Activated CD4-positive, CD25-positive, alpha-beta regulatory T cell treated with anti-CD3 and anti-CD28 coated beads, Interleukin-2, amount 50 U/mL, for 16 hours (primary cell): ENCODE measurements at places on chromosomes 1 and 21.

DNA sequence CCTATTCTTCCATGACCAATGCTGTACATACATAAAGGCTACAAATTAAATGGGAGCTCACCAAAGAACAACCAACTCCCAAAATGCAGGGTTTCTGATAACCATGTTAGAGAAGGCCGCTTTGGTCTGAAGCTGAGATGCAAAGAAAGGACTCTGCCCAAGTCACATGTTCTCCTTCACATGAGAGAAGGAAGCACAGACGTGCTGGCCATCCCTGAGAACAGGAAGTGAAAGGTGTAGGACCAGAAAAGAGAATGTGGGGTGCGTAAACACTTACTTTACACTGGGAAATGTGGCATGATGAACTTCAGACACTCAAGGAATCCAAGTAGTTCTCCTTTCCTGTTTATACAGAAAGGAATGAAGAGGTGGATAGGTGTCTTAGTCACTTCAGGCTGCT, 31.7 kb upstream of the TADA1 start:
- DNase-seq, result no peak

- DNase-seq, result no peak
Measured at GRCh38 chr1:213393860-213394259, 342.8 kb downstream of the RPS6KC1 start.

- DNase-seq, result no peak
Measured at GRCh38 chr1:19079541-19080472, 123.3 kb upstream of the IFFO2 start.

DNA sequence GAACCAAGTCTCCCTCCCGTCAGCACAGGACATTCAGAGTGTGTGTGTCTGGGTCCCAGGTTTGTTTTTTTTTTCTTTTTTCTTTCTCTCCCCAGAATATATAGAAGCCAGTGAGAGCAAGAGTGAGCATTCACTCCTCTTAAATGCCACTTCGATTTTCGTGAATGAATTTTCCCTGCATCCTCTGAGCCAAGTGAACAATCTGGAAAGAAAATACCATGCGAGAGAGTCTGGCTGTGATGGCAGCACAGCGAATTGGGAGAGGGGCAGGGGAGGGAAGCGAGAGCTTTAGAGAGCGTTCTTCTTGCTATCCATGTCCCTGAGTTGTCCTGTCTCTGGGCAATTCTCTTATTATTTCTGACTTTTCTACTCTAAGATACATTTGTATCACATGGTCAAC, 76.0 kb upstream of the RAB3GAP2 start:
- DNase-seq, result no peak

DNA sequence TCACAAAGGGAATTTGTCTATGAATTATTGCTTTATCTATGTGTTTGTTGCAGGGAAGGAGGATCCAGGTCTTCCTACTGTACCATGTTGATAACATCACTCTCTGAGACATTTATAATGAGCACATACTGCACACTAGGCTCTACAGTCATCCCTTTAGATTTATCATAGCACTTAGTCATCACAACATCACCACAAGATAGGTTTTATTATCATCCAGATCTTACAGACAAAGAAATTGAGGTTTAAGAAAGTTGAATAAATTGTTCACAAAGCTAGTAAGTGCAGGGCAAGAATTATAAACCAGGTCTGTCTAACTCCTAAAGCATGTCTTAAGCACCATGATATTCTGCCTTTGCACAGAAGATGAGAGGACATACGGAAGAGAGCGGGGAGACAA, 121.1 kb upstream of the ST6GALNAC5 start:
- DNase-seq, result no peak

DNA sequence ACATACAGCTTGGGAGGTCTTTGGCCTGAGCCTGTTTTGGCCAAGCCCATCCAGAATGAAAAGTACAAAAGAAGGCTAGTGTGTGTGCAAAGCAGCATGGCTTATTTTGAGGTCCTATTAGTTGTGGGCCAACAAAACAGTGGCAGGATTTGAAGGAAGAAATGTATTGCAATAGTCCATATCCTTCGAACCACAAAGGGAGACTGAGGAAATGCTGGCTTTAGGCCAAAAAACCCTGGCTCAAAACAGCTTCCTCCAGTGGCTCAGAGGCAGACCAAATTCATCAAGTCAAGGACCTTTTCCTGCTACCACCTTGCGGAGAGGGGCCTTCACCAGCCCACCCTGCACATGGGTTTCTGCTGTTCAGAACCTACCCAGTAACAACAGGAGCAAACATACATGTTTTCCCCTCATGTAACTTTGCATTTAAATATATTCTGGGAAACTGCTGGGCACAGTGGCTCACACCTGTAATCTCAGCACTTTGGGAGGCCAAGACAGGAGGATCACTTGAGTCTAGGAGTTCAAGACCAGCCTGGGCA, 43.3 kb downstream of the VPS26C start:
- DNase-seq, result no peak

- DNase-seq, result no peak
Measured at GRCh38 chr1:224767676-224768075, 151.6 kb downstream of the CNIH3 start.

DNA sequence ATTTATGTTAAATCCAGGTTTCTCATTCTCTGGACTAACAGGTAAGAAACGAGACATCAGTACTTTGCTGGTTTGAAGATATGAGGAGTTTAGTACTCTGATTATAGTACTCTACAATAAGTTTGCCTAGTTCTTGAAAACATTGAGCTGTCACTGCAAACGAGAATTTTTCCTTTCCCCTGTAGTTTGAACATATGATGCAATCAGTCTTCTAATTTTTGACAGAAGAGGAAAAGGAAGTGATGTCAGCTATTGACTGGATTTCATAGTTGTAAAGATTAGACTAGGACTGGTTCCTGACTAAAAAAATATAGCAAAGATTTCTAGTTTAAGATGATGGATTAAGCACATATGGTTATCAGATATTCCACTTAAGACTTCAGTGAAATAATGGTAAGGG, 461.9 kb downstream of the LRRIQ3 start:
- DNase-seq, result no peak

DNA sequence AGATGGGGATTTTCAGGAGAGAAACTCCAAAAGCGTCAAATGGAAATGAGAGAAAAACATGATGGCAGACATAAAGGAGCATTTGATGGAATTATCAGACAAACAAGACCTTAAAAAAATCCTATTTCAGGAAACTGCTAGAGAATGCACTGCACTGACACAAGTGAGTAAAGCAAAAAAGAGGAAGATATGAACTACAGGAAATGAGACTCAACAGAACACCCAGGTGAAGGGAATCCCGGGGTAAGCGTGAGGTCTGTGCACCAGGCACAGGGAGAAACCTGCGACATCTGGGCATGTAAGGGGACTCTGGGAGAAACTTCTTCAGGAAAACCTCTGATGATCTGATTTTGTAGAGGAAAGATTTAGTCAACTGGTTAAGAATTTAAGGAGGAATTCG, 2.8 kb downstream of the TARBP1 start:
- no peak for DNase-seq

GRCh38 chr1:31981972-31982371, 31.7 kb upstream of the KHDRBS1 start:
- no peak for DNase-seq

DNA sequence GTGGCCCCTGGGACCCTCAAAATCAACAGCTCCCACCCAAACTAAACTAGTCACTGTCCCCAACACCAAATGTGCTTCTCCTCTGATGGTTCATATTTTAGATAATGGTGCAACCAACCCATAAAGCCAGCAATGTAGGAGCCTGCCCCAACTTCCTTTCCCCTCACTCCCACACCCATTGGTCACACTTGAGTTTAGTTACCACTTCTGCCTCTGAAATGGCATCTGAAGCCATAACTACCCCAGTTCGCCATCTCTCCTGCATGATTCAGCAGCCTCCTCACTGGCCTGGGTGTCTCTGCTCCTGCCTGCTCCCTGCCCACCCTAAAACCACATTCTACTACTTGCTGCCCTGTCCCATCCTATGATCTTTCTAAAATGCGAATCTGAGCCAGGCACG, 3.4 kb upstream of the CDCP2 start:
- DNase-seq, result no peak

DNA sequence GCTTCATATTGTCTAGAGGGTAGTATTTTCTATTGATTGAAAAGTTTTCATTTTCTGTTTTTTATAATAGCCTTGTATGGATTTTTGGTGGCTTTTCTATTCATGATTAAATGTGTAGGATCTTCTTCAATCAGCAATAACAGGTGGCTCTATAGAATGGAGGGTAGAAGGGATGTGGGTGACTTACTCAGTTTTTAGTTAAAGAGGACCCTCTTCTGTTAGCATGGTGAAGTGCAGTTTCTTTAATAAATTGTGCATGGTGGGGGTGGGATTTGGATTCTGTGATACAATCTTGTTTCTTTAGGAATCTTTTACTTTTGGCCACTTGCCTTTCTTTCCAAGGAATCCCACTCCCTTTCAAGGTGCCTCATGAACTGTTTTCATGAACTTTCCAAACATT, 64.7 kb downstream of the SLC35A3 start:
- no peak for DNase-seq

DNA sequence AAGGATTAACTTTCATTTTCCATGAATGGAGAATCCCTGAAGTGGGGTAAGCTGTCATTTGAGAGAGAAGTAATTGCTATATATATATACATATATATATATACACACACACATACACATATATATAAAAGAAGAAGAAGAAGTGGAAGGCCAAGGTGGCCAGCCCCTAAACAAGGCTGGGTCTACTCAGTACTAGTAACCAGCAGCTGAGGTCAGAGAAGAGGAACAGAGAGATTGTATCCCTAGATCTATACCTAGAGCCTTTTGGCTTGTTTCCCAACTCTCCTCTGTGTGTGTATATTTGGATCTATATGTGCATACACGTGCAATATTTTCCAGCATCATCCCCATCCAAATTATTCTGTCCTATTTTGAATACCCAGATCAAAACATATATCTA, 5.2 kb downstream of the TNFSF4 start:
- DNase-seq, result no peak

DNA sequence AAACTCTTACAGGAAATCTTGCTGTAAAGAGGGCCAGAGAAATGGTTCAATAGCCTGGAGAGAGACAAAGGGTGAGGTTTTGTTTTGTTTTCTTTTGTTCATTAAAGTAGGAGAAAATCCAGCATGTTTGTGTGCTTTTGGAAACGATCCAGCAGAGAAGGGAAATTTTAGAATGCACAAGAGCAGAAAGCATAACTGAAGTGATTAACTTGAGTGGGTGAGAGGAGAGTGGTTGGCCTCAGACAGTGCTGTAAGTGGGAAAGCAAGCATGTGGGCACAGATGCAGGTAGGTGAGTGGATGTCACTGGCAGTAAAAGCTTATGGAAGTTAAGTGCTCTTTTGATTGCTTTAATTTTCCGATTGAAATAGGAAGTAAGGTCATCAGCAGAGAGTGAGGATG, 50.2 kb downstream of the EEIG2 start:
- DNase-seq, result no peak

GRCh38 chr1:169514566-169515270, 29.0 kb upstream of the SLC19A2 start:
- DNase-seq, result no peak

- no peak for DNase-seq
Measured at GRCh38 chr1:90387805-90388204, 329.3 kb downstream of the BARHL2 start.

GRCh38 chr1:67580691-67581403, 104.2 kb upstream of the GADD45A start:
- DNase-seq, result no peak

- DNase-seq, result no peak
Measured at GRCh38 chr1:231643071-231643934, 16.7 kb downstream of the DISC1 start.

DNA sequence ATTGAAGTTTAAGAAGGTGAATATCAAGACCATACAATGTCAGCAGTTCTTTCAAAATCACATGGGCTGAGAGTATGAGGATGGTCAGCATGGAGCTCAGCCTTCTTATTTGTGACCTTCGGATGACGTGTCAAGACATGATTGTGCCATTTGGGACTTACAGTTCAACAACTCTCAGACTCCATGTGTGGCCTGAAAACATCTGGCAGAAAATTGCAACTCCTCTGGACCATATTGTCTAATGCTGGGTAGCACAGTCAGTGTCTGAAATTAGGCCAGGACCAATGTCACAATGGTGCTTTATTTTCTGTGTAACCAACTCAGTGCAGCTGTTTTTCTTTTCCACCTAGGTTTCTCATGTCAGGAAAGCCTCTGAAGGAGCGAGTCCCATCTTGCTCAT, 483.5 kb upstream of the PKN2 start:
- DNase-seq, result no peak

DNA sequence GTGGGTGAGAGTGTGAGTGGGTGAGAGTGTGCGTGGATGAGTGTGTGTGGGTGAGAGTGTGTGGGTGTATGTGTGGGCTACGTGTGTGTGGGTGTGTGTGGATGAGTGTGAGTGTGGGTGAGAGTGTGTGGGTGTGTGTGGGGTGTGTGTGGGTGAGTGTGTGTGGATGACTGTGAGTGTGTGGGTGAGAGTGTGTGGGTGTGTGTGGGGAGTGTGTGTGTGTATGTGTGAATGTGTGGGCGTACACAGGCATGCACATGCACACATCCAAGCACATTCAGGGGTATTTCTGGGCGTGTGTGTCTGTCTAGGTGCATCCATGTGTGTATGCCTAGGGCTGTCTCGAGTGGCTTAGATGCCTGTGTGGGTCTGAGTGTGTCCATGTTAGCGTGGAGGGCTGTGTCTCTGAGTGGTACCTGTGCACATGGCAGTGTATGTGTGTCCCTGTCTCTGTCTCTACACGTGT, 14.0 kb downstream of the SDC3 start:
- DNase-seq, result no peak

- DNase-seq, result no peak
Measured at GRCh38 chr21:39084073-39084472, 99.2 kb downstream of the PSMG1 start.

DNA sequence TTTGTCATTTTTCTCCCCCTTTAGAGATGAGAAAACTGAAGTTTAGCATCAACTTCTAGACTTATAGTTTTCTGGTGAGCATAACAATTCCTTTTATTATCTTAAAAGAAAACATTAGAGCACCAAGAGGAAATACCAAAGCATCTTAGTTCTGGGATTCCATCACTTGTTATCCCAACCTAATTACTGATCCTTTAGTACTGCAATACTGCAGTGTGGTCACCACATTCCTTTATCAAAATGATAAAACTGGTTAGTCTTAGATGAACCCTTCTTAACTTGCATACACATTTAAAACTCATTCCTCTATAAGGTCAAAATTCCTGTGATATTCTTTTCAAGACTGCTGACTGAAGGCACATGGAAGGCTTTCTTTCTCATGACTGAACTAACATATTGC, 23.1 kb downstream of the SOD1 start:
- DNase-seq, result no peak

GRCh38 chr21:44517175-44517899, 22.7 kb downstream of the KRTAP10-1 start:
- DNase-seq, result no peak

DNA sequence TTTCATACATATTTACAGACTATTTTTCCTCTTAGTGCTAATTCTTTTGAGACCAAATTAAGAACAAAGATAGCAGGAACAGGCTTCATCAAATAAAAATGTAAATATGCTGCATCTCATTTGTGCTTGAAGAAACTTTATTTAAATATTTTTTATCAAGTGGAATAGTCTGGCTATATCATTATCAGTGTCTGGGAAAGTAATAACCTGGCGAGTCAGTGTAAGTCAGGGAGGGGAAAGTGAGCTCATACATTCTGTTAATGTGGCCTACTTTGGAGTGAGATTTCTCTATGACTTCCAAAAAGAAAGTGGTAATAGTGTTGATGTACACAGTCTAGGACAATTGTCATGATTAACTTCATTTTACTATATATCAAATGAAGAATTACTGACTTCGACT, 1045.1 kb downstream of the ADGRL2 start:
- no peak for DNase-seq

- DNase-seq, result no peak
Measured at GRCh38 chr1:214977700-214978374, 104.7 kb upstream of the KCNK2 start.

- DNase-seq, result no peak
Measured at GRCh38 chr1:87575528-87575927, 246.8 kb downstream of the LMO4 start.
